HS-5 (cell line): ENCODE measurements at places on chromosomes 5 and 9.

DNA sequence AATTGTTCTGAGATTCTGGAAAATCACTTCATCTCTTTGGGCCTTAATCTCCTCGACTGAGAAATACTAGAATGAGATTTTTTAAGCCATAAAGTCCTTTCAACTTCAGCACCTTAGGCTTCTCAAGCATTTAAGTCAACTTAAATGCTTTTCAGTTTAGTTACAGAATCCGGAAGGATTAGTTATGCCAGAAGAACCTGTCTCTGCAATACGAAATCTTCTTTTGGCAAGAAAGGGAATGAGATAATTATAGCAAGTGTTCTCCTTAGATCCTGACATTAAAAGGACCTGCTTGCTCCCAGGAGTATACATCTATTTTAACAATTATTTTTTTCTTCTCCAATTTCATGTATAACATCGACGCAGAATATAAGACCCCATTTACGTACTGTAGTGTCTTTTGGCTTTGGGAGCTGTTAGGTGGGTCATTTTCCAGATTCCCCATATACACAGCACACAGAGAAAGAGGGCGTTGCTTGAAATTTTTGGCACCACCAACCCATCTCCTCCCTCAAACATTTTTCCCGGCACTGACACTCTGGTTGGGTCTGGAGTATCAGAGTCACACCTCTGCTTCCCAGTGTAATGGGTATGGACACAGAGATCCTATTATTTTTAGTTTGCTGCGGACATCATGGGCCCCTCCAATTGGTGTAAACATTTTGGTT is 43.6 kb upstream of the CLINT1 start:
- DNase-seq = no peak

DNA sequence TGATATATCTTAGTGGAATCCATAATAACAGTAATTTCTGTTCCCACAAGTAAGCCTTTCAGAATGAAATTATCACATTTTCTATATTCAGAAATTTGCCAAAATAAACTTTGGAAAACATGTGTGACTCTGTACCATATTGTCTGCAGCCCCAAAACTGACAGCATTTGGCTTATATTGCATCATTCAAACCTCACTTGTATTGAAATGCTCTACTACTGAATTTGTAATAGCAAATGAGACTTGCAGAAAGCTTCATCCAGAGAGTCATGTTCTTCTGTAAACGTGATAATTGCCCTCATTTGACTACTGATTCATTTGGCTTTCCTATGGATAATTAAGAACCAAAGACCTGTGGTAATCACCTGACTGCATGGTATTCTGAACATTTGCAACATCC is 1249.5 kb upstream of the CDH18 start:
- DNase-seq = peak; percentile 8

DNA sequence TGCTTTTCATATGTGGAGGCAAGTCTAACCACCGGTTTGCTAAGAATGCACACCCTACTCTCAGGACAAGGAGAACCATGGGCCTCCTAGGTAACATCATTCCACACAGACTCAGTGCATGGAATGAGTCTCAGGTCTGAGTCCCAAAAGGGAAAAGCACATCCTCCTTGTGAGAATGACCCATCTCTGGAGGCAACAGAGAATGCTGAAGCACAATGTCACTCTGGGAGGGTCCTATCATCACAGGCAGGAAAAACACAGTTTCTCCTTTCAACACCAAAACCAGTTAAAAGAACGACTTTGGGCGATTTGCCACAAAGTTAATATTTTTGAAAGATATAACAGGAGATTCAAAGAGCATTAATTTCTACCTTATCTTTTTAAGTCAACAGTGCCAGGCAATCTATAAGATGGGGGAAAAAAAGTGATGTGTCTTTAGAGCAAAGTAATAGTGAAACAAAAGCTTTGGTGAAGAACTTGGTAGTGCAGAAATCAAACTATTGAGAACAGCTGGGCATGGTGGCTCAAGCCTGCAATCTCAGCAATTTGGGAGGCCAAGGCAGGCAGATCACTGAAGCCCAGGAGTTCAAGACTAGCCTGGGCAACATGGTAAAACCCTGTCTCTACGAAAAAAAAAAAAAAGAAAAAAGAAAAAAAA is 97.3 kb downstream of the OXCT1 start:
- no peak for DNase-seq

GRCh38 chr9:110650261-110650660 is 18.3 kb upstream of the MUSK start:
- peak; percentile 74 for DNase-seq

DNA sequence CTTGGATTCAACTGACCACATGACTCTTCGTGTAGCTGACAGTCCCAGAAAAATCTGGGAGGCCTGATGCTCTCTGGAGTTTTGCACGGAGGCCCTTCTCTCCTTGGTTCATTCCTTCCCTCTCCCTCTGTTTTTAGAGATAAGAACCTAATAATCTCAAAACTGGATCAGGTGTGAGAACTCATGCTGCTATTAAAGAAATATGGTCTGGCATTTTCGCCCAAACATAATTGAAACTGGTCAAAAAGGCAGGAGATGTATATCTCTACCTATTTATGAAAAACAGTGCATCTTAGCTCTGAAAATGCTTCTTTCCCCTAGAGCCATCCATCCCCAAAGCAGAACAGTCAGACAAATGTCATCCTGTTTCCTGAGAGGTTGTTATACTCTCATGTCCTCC is 397.5 kb downstream of the PRELID2 start:
- no peak for DNase-seq

DNA sequence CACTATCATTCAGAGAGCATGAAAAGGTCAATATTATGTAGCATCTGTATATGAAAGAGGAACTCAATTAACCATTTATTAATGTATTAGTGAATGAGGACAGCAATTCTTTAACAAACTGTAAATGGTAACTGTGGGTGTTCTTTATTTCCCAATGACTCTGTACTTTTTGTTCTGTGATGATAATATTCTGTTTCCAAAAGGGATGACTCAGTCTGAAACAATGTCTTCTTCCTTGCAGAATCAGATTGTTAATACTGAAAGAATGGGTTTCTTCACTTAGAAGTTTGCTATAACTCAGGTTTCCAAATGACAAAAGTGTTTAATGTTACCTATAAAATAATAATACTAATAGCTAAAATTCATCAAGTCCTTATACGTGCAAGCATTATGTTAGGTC is 1518.7 kb upstream of the WWC1 start:
- DNase-seq = peak; percentile 30

GRCh38 chr9:136544548-136544963 is 1.3 kb downstream of the NOTCH1 start:
- no peak for DNase-seq

- DNase-seq = peak; percentile 28
These were observed 403 bp downstream of the NINJ1 start for GRCh38 chr9:93133681-93134014.

DNA sequence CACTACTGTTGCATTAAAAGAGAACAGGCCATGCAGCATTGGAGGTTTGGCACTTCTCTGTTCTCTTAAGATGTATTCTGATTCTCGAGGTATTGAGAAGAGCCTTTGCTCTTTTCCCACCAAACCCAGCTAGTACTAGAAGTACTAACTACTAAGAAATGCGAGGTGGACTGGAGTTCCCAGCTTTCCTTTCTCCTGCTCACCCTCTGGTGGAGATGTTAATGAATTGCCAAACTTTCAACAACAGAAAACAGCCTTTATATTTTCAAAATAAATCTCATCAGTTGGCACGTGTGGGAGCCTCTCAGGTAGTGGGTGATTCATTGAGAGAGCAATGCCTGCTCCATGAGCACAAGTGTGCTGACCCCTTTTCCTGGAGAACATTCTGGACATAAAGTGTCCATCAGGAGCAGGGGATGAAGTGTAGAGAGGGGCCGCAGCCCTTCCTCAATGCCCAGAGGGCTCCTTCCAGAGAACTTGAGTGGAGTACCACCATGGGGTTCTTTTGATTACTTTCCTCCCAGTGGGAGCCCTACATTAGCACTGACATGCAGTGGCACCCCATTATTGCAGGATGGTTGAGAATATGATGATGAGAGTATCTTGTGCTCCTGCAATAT is 45.7 kb downstream of the TMEM174 start:
- no peak for DNase-seq

- DNase-seq = no peak
These were observed 4.2 kb upstream of the ANXA2R start for GRCh38 chr5:43044181-43044914.

GRCh38 chr9:18739127-18739526 is 265.2 kb downstream of the ADAMTSL1 start:
- no peak for DNase-seq

GRCh38 chr9:22068369-22068768 is 59.3 kb upstream of the CDKN2B start:
- no peak for DNase-seq

DNA sequence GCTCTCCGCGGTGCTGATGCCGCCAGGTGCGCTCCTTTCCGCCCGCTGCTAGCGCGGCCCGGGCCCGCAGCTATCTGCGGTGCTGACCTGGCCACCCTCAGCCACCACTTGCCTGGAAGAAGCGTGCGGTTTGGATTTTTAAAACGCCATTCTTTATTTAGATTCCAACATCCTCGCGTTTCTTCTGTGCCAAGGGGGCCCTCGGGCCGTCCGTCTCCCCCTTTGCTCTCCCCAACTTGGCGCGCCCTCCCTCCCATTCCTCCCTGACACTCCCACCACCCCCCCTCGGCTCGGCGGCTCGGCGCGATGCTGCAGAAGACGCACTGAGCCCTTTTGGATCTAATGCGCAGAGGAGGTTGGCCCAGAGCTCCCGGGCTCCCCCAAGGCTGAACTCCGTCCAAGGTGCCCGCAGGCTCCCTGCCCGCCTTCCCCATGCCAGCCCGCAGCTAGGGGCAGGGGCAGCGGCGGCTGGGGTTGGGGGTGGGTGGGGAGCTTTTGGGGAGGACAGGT is at the start of gene BARHL1:
TSS of gene BARHL1 (plus strand) at position 331 of the 510 bp plus-strand sequence. CDS start 192 bp downstream, outside the sequence.
- no peak for DNase-seq

- DNase-seq = no peak
These were observed 17.5 kb downstream of the TGFBI start for GRCh38 chr5:136046246-136046645.

- no peak for DNase-seq
These were observed 63.3 kb upstream of the RUSC2 start for GRCh38 chr9:35426627-35427026.

- no peak for DNase-seq
These were observed 14.4 kb upstream of the MRNIP start for GRCh38 chr5:179872828-179873575.

DNA sequence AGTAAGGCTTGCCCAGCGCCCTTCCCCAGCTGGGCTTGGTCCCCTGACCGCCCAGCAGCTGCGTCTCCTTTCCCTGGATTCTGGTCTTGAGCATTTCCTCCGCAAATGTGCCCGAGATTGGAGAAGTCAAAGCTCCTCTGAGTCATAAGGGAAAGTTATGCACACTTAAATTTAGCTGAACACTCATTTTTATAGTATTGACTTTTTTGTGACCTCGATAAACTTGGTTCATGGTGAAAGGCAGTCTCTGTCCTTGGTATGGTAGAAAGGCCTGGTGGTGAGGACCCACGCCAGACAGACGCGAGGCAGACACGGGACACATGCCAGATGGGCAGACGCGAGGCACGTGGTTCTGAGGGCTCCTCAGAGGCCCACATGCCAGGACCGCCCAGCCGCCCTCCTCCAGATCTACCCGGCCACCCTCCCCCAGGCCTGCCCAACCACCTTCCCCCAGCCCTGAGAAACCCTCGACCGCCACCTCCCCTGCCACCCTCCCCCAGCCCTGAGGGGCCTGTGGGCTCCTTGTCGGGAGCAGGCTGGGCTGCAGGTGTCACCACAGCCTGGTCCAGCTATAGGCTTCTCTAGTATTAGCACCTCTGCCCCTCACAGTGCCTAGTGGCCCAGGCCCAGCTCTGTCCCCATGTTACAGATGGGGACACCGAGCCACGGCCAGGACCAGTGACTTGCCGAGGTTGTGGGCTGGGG is 60.9 kb upstream of the CACNA1B start:
- DNase-seq = no peak

DNA sequence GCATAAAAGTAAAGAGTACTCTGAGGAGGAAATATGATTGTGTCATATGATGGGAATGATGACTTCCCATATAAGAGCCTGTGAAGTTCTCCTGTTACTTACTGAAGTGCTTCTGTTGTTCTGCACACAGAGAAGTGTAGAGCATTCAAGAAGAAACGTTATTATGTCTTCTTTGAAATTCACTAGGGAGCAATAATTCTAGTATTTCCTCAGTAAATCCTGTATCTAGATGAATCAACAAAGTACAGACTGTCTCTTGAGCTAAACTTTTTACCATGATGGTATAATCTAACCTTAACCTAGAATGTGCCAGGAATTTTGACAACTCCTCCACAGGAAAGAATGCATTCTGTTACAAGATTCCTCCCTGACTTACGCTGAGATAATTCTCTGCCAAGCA is 18.9 kb upstream of the GHR start:
- no peak for DNase-seq

- DNase-seq = no peak
These were observed 14.8 kb downstream of the SLC44A1 start for GRCh38 chr9:105259274-105259673.

DNA sequence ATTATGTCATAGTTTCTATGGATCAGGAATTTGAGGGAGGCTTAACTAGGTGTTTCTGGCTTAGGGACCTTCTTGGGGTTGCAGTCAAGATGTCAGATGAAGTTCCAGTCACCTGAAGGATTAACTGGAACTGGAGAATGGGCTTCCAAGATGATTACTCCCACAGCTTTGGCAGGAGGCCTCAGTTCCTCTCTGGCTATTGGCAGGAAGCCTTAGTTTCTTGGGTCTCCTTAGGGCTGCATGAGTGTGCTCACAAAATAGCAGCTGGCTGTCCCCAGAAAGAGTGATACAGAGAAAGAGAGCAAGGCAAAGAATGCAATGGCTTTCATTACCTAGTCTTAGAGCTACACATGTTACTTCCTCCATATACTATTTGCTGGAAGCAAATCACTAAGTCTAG is 138.1 kb upstream of the TLE4 start:
- DNase-seq = no peak

- no peak for DNase-seq
These were observed 1.1 kb upstream of the ELL2 start for GRCh38 chr5:95962785-95963184.

DNA sequence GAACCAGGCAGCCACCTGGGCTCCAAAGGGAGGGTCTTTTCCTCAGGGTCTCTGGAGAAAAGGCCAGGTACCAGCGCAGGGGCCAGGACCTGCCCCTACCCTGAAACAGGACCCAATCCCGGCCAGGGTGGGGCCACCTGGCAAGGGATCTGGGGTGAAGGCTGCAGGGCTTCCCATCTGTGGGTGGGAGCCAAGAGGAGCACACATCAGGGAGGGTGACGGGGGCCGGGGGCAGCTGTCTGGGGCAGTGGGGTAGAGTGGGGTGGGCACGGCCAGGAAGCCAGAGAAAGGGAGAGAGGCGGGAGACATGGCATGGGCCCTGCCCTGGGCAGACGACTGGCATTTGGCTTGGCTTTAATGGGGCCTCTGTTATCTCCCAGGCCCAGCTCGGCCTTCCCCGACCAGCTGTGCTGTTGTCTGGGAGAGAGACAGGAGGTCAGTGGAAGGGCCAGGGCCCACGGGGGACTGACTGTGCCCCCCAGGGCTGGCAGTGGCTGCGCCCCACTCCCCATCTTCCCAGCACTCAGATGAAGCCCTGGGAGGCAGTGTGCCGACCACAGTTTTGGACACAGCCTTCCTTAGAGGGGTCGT is 57.2 kb upstream of the RNF130 start:
- DNase-seq = no peak
